Left ventricle myocardium superior (tissue), 1 donor: ENCODE measurements at places on chromosomes 16 and 17. TPM values are rescaled to one million over a fixed set of nuclear protein-coding genes. Genes with fewer than 3 reads are reported as not detected.

The KLHL11 gene
- total RNA-seq = 3.5 TPM

DNA sequence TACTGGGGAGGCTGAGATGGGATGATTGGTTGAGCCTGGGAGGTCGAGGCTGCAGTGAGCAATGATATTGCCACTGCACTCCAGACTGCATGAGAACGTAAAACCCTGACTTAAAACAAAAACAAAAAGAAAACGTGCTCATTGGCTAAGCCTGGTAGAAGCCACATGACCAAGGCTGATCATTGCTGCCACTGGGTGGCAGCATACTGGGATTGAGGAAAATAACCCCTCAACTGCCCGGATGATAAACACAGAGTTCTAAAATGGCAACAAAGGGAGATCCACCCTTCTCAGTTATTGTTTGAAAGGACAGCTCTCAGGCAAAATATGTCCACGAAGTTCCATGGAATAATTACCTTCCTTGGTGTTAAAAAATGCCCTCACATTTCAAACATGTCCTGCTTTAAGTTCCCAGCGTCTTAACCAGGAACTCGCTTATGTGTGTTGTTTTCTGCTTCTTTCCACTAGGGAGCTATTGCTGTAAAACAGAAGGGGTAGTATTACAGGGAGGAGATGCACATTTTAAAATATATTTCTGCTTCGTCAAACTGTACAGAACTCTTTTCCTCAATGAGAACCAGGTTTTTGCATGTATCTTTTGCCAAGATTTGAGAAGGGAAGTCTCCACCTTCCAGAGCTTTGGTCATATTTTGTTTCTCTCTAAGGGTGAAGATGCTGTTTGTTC lies 675.3 kb downstream of the MAF start:
- DNase-seq = peak; percentile 62

- DNase-seq = peak; percentile 74
These were observed at the start of gene C16orf74 for GRCh38 chr16:85750827-85751697. Gene C16orf74 (minus strand): TSS chr16:85751096. CDS start chr16:85735217, 15,879 bp downstream.

The MPP2 gene
- total RNA-seq = 17.1 TPM

DNA sequence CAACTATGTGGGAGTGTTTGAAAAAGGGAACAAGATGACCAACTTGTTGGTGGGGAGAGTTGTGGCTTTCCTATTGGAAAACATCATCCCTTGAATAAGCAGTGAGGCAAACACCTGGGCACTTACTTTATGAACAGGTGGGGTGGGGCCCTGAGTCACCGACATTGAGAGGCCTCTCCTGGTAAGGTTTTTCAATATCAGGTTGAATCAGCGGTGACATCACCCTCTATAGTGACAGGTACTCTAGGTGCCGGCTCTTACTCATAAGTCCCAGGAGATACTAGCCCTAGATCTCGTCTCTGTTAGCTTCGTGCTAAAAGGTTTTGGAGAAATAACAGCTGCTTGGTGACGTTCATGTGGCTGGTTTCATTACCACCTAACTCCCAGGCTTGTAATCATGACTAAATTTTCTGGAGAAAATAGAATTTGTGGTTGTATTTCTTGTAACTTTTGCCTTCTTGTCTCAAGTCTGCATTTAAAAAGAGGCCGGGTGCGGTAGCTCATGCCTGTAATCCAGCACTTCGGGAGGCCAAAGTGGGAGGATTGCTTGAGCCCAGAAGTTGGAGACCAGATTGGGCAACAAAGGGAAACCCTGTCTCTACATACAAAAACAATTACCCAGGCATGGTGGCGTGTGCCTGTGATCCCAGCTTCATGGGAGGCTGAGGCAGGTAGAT lies 19.3 kb downstream of the CDH1 start:
- no peak for DNase-seq

DNA sequence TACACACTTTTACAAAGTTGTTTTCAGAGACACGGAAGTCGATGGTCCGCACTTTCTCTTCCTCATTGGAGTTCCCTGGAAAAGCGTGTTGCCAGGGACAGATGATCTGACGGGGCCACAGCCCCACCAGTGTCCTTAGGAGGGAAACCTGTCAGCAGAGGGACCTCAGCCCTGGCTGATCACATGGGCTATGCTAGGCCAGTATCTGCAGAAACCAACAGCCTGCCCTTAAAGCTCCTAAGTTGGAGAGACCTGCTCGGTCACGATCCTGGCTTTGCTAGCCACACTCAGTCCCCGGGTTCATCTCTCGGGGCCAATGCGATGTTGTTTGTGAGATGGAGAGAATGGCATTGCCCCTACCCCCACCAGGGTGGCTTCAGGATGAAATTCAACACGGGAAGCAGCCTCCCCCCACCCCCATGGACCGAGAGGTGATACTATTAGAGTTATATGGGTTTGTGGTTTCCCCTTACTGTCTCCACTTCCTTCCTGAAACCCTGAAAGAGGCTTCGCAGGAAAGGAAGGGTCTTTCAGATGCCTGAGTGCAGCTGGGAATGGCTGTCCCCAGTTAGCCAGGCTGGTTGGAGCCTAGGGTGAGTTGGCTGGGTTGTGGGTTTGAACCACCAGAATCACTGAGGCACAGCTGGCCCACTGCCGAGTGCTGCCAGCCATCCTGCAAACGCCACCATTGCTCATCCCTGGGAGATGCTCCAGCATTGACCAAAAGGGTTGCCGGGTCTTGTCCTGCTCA lies 16.6 kb downstream of the RMI2 start:
- no peak for DNase-seq

- DNase-seq = no peak
These were observed 12.8 kb upstream of the PAFAH1B1 start for GRCh38 chr17:2580661-2581060.

GRCh38 chr16:12531937-12532336 lies 271.8 kb downstream of the CPPED1 start:
- DNase-seq = no peak

GRCh38 chr17:4598776-4599504 lies 14.6 kb downstream of the SMTNL2 start:
- DNase-seq = peak; percentile 80

DNA sequence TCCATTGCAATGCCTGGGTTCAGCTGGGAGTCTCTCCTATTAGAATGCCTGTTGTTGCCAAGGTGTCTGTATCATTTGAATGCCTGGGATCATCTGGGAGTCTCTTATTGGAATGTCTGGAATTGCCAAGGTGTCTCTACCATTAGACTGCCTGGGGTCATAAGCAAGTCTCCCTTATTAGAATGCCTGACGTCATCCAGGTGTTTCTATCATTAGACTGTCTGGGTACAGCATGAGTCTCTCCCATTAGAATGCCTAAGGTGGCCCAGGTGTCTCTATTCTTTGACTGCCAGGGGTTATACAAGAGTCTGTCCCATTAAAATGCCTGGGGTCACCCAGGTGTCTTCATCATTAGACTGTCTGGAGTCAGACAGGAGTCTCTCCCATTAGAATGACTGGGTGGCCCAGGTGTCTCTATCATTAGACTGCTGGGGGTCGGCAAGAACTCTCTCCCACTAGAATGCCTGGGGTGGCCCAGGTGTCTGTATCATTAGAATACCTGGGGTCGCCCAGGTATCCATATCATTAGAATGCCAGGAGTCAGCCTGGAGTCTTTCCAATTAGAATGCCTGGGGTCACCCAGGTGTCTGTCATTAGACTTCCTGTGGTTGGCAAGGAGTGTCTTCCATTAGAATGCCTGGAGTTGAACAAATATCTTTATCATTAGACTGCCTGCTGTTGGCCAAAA lies 2274.0 kb downstream of the TP53TG3F start:
- no peak for DNase-seq

DNA sequence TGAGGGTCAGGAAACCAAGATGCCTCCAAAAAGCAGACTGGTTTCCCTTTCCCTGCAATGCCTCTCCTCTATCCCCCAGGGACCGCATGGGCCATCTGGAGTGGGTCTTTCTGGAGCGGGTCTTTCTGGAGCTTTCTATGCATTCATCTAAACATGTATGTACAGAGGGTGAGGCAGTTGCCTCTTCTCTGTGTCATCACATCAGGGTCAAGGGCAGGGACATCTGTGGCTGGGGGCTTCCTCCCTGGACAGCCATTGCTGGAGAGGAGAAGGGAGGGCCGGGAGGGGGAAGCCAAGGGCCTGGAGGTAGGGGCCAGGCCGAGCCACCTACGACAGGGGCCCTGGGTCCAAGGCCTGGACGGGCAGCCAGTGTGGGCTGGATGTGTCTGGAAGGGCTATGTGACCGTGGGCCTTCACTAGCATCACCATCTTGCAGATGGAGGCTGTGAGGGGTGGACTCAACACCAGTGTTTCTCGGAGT lies 840 bp downstream of the ADCY7 start:
- peak; percentile 19 for DNase-seq

GRCh38 chr17:16875662-16876061 lies 96.3 kb downstream of the TNFRSF13B start:
- no peak for DNase-seq

DNA sequence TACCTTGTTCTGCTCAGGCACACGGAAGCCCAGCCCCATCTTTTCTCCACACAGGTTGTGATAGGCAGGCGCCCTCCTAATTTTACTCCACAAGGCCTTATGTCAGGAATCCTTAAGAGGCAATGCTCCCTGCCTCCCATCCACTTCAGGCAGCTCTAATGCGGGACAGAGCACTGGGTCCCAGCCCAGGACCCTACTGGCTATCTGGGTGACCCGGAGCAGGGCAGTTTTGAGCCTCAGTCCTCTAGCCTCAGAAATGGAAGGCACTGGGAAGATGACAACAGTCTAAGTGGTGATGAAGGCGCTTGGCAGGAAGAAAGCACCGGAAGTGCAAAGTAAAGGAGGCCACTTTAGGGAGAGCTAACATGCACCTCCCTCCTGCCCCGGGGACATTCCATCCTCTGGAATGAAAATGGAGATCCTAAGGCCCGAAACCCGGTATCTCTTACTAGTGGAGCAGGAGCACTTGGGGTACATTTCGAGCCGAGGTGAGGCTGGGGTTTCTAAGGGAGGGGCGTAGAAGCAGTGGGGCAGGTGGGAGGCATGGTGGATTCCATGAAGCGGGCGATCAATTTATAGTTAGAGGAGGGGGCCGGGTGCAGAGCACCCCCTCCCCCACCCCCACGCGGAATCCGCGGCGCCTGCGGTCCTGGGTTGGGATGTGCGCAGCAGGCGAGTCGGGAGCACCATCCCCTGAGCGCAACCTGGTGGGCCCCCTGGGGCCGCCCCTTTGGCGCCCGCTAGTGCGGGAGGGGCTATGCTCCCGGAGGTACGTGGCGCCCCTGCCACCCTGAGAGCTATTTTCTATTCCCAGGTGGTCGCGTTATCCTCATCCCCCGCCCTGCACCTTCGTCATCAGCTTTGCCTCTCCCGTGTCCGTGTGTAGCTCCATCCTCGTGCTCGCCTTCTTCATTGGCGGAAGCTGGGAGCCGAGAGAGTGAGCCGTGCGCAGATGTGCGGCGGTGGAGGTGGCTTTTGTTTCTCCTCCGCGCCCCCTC lies 4.9 kb downstream of the MT1F start:
- no peak for DNase-seq

The LGALS9 gene
- total RNA-seq = 16.9 TPM

The CPNE7 gene
- not detected for total RNA-seq

The SNX20 gene
- 0.72 TPM for total RNA-seq

DNA sequence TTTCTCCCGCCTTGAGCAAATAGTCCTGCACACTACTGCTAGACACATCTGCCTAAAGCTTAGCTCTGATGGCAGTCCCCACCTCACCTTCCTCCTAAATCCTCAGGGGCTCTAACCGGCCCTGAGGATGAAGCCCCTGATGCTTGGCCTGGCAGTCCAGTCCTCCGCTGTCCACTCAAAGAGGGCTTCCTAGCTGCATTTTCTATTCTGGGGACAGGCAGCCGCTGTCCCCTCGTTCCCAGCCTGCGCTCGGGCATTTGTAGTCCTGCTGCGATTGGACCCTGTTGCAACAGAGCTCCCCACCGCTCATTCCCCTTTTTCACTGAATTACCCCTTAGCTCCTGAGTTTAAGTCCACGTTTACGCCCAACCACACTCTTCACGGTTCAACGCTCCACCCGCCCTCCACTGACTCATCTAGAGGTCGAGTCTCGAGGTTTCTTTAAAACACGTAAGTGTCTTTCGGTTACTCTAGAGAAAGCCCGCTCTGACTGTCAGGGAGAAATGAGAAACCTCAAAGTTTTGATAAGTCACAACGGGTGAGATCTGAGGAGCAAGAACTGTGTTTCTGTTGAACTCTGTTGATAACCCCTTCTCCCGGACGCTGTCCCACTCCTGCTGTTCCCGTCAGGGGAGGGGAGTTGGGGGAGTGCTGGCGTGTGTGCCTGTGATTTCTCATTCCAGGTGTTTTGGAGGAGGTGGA lies 4.5 kb downstream of the CCR7 start:
- no peak for DNase-seq

The LITAF gene
- total RNA-seq = 70.8 TPM

- no peak for DNase-seq
These were observed 368.2 kb downstream of the SLC39A11 start for GRCh38 chr17:72724267-72724666.

GRCh38 chr16:29784157-29784556 lies 6.1 kb downstream of the ZG16 start:
- no peak for DNase-seq
